ENCODE measurements at places on chromosomes 6 and 20.

- no peak for DNase-seq
These were observed 198.5 kb upstream of the BTBD3 start for GRCh38 chr20:11719153-11719552.

DNA sequence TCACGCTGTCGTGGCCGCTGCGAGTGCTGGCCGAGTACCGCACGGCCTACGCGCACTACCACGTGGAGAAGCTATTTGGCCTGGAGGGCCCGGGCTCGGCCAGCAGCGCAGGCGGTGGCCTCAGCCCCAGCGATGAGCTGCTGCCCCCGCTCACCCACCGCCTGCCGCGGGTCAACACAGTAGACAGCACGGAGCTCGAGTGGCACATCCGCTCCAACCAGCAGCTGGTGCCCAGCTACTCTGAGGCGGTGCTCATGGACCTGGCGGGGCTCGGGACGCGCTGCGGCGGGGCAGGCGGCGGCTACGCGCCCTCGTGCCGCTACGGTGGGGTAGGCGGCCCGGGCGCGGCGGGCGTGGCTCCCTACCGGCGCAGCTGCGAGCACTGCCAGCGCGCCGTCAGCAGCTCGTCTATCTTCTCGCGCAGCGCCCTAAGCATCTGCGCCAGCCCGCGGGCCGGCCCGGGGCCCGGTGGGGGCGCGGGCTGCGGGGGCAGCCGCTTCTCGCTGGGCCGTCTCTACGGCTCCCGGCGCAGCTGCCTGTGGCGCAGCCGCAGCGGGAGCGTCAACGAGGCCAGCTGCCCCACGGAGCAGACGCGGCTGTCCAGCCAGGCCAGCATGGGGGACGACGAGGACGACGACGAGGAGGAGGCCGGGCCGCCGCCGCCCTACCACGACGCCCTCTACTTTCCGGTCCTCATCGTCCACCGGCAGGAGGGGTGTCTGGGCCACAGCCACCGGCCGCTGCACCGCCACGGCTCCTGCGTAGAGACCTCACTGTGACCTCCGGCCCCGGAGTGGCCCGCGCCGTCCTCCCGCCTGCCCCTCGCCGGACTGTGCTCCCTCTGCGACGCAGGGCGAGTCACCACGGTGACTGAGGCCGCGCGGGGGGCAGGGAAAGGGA is 5.7 kb downstream of the TMEM151B start:
- no peak for DNase-seq

- DNase-seq, result no peak
These were observed 48.0 kb upstream of the DEK start for GRCh38 chr6:18312368-18312767.

GRCh38 chr6:802701-803100 is 109.8 kb upstream of the EXOC2 start:
- DNase-seq, result no peak

- DNase-seq, result no peak
These were observed 78.4 kb downstream of the HDGFL1 start for GRCh38 chr6:22647719-22648118.

DNA sequence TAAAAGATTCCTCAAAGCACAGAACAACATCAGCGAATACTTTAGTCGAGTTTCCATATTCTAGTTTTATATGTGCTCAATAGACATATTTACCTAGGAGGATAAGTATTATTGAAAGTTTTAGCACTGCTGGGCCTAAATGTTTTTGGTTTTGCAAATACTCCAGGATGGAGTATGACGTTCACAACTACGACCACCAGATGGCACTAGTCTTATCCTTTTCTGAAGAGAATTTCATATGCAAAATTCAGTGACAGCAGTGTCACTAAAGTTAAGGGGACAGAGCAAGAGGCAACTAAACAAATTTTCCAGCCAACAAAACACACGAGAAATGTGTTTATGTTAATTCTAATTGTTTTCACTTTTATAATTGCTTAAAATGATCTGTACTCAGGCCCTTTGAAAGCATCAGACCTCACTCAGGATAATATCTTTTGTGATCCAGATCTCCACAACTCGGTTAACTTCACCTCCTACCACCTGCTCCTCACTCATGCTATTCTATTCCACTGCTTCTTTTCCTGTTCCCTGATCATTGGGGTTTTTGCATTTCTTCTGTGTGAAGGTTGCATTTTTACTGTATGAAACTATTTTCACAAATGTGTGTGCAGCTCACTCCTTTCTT is 220.8 kb downstream of the TRDN start:
- DNase-seq, result peak; percentile 22

GRCh38 chr20:37114012-37114411 is 18.2 kb upstream of the RBL1 start:
- DNase-seq, result no peak

DNA sequence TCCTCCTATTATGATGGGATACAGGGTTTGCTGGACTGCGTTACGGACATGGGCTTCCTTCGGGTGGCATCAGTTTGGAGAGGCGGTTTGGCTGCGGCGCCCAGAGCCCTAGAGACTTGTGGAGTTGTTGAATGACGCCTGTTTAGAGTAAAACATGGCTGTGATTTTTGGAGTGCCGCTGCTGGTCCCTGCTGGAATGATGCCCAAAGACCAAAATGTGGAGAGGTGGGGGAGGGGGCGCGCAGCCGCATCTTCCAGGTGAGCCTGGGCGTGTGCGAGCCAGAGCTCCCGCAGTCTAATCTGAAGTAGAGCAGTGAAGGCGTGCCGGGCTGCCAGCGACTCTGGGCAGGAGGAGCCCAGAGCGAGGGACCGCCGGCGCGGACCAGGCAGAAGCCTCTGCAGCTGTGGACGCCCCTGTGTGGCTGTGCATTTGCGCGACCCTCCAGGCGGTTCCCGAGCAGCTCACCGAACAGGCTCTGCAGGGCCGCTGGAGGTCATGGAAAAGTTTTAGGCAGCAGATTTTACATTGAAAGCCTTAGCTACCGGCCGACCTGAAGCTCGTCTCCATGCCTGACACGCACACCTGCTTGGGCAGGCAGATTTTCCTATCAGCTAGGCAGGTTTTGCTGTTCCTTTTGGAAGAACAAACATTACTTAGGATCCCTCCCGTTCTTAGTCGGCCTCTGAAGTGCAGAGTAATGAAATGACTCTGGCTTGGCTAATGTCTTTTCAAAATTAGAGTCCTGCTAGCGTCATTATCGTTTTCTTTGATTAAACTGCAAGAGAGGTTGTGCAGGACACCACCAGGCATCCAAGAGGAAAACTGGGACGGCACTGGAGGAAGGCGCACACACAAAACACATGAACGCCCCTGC is 298.2 kb downstream of the PHACTR1 start:
- no peak for DNase-seq

DNA sequence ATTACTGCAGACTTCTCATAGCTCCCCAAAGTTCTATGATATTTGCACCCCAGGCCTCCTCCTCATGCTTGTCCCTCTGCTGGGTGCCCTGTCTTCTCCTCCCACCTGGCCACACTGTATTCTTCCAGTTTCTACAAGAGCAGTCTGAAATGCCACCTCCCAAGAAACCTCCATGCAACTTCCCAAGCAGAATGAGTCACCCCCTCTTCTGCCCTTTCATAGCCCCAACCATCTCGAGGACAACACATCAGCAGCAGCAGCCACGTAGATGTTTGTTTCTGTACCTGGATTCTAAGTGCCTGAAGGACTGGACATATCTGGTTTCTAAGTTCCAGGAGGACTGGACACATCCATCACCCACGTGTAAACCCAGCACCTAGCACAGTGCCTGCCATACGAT is 6.6 kb upstream of the ULBP2 start:
- no peak for DNase-seq

- no peak for DNase-seq
These were observed 25.9 kb upstream of the TGM2 start for GRCh38 chr20:38190936-38191371.

GRCh38 chr20:54123587-54124180 is 50.1 kb downstream of the CYP24A1 start:
- DNase-seq, result no peak

DNA sequence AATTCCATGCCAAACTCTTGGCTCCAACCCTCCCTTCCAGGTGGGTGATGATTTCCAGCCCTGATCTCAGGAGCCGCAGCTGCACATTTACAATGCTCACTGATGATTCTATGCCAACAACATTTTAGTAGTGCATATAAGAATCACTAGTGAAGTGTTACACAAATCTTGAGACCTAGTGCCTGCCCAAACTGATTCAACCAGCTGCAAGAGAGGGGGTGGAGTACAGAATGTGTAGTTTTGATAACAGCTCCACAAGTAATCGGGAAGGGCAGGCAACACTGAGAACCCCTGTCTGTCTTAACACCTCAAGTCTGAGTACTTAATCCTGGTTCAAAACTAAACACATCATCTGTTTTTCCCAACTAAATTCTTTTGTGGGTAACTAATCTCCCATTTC is 91.7 kb downstream of the PRDM1 start:
- DNase-seq, result peak; percentile 55

DNA sequence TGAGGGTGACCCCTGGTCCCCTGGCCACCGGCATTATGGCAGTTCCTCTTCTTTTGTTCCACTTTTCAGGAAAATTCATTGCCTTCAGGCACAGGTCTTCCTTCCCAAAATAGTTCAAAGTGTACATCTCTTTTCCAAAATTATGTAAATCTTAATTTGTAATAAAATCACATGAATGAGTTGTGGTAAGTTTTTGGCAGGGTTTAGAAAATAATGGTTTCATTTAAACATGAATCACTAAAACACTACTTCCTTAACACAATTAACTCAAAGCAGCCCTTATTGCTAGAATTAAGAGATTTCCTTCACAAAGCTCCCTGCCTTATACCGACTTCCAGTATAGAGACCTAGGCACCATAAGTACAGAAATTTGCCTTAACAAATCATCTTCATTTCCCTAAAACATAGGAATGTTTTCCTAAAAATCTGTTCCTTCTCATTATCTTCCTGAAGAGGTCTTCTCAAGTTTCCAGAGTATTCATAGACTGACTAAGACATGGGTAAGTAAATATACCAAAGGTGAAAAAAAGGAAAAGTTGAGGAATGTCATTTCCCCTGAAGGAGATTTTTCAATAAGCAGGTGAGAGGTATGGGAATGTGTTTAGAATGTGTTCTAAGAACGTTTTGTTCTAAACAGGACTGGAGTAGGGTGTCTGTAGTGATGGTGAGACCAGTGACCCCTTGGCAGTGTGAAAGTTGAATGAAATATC is 148.2 kb upstream of the CITED2 start:
- DNase-seq, result no peak

DNA sequence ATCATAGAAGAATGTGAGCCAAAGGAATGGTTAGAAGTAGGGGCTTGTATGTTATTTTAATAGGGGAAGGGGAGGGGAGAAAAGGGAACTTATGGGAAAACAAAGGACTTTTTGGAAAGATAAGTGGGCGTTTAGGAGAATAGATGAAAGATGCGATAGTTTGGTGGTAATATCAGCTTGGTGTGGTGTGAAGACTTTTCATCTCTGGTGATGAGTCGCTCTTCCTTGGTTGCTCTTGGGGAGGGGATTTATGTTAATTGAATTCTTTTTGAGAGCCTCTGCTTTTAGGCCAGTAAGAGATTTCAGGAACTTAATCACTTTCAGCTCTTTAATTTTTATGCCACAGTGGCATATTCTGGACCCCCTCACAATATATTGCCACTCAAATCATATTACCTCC is 10.8 kb downstream of the HECA start:
- DNase-seq, result no peak

- DNase-seq, result no peak
These were observed 106.1 kb downstream of the TNFAIP3 start for GRCh38 chr6:137973201-137973600.

GRCh38 chr6:139433631-139434419 is 59.4 kb upstream of the CITED2 start:
- DNase-seq, result peak; percentile 25

- no peak for DNase-seq
These were observed 267.9 kb upstream of the PLN start for GRCh38 chr6:118280210-118280609.

GRCh38 chr20:17967521-17968365 is 851 bp downstream of the SNX5 start:
- peak; percentile 68 for DNase-seq

DNA sequence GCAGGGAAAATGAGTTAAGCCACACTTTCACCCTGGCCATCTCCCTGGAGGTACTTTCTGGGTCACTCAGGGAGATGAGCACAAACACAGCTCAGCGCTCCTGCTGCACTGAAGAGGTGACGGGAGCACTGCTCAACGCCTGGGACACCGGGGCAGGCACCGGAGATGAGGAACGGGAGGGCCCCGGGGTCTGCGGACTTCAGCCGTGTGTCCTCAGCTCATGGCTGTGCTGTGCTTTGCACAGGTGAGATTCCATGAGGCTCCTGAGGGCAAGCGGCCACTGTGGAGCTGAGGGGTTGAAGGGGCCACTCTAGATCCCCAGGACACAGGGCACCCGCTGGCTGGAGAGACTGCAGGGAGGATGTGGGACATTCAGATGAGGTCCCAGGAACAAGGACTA is 234.2 kb upstream of the EXOC2 start:
- no peak for DNase-seq

DNA sequence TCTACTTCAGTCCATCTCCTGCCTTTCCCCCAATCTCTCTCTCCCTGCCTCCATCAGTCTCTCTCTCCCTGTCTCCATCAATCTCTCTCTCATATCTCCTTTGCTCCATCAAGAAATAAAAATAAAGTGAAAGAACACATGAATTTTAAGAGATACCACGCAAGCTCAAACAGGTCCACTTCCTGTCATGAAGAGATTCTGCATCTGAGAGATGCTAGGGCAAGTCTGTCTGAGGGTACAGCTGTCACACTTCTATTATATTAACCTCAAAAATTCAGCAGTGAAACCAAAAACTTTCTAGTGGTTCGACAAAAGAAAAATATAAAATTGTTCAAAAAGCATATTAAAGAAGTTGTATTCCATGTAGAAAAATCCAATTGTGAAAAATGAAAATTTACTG is 296.8 kb upstream of the RSPO3 start:
- DNase-seq, result no peak

- no peak for DNase-seq
These were observed 292.3 kb downstream of the RFPL4B start for GRCh38 chr6:112639391-112639831.

DNA sequence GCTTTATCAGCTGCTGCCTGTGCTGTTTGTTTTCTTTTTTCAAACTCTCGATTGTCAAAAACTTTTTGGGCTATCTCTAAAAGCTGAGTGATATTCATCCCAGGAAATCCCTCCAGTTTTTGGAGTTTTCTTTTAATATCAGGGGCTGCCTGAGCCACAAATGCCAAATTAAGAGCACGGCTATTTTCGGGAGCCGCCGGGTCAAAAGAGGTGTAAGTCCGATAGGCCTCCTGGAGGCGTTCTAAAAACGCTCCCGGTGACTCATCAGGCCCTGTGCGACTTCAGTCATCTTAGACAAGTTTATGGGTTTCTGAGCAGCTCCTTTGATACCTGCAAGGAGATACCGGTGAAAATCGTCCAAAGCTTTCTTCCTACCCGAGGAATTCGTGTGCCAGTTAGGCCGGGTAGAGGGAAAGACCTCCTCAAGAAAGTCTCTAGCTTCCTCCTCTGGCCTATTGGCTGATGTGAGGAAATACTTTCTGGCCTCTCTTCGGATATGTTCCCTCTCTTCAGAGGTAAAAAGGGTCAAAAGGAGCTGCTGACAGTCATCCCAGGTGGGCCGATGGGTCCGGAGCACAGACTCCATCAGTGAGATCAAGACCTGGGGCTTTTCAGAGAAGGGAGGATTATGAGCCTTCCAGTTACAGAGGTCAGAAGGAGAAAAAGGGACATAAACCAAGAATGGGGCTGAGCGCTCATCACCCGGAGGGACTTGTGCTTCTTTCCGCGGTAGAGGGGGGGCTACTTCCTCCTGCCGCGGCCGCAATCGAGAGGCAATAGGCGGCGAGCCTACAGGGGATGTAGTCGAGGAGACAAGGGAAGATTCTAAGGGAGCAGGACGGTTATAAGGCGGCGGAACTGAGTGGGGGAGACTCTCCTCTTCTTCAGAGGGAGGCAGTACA is 151.1 kb downstream of the TRIM27 start:
- DNase-seq, result no peak

GRCh38 chr20:44776980-44777379 is 31.3 kb downstream of the KCNK15 start:
- DNase-seq, result no peak

All from hematopoietic multipotent progenitor cell treated with erythropoietin and hydrocortisone succinate and interleukin-3 and kit ligand, for 17 days (in vitro differentiated cells).